ENCODE measurements at places on chromosomes 2 and 18. TPM values are rescaled to one million over a fixed set of nuclear protein-coding genes. Genes with fewer than 3 reads are reported as not detected.

DNA sequence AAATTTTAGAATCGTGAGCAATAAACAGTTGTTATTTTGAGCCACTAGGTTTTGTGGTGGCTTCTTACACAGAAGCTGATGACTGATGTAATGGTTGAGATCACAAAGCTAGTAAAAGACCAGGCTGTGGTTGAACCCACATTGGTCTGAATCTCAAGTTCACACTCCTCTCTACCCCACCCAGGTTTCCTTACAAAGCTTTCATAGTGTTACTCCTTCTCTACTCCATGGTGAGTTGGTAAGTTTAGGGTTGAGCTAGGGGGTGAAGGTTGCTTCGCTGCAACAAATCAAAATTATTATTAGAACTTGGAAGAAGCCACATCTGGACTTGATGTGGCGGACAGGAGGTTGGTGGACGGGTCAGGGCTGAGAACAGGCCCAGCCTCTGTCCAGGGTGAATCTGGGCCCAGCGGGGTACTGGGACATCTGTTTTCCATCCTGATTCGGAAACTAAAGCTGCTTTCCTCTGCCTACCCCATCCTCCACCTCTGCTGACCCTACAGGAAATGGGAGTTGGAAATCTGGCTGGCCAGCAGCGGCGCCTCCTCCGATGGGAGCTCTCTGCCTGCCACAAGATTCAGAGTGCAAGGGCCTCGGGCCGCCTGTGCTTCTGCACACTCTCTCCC, 86.3 kb downstream of the ZFP36L2 start:
- peak; percentile 66 for DNase-seq

DNA sequence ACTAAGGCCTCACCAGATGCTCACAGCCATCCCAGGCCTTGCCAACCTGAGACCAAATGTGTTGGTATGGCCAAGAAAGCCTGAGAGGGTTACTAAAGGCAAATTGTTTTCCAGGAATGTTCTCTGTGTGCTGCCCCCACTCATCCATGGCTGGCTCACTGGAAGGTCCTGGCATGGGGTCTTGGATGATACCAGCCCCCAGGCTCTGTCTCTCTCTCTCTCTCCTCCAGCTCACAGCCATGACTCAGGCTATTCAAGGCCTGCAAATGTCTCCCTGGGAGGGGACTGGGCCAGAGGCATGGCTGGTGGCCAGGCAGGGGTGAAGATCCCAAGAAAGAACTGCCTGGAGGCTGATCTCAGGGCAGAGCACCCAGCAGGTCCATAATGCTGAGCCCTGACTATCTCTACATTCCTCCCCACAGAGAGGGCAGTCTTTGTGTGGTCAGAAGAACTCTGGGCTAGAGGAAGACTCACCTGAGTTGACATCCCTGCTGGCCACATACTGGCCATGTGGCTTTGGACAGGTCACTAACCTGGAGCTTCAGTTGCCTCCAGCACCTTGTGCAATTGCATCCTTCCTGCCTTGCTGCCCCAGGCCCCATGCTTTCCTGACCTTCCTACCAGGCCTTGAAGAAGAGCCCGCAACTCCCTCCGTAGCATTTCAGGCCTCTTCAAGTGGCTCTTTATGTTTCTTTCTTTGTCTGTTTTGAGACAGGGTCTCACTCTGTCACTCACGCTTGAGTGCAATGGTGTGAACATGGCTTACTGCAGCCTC, 150.4 kb downstream of the ZFP36L2 start:
- no peak for DNase-seq

DNA sequence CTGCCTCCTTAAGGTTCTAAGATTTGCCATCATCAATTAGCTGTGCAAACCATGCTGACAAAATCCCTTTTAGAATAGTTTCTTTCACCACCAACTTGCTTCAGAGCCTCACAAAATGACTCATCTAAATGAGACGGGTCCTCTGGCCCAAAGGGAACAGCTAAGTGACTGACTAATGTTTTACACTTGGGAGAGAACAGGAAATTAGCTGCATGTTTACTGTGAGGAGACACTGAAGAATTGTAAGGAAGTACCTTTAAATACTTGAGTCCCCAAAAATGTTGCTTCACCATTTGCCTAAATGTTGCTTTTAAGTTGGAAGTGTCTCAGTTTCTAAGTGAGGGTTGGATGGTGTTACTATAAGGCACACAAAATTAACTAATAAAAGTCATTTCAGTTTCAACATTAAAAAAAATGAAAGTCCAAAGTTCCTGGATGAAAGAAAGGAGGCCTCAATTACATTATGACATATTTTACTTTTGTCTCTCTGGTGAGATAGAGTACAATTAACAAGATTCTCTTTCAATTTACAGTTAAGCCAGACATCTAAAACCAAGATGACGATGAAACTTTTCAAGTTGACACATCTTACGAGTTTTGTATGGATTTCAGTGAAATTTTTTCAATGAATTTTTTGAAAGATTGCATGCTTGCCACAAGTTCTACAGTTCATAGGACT, 229.1 kb upstream of the FN1 start:
- DNase-seq = no peak

DNA sequence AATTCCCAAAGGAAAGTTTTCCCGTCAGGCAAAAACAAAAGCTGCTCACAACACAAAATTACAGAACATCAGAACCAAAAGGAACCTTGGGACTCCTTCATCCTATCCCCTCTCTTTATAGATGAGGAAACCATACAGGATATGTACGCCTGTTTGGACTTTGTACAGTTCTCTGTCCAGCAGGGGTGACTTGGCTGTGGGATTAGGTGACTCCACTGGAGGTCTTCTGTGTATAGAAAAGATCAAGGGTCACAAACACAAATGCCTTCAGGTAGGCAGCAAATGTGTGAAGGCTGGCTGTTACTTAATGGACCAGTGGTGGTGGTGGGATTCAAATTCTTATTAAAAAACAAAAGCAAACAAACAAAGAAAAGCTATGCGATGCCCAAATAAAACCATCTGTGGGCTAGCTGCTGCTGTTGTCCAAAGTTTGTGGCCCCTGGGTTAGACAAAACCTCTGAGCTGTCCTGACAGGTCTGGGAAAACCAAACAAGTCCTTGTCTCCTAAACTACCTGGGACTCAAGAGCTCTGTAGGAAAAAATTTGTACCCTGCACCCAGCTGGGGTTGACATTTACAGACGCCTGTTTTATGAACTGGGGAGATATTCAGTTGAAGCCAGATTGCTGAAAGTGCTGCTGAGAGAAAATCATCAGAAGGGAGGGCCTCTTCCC, 1.3 kb upstream of the CEP68 start:
- no peak for DNase-seq

Gene RAB27B
- 3.8 TPM for polyA plus RNA-seq

Gene ANKRD62
- 0.10 TPM for polyA plus RNA-seq

Gene COL3A1
- 914 TPM for polyA plus RNA-seq
